ENCODE measurements at places on chromosomes 7 and 10.

DNA sequence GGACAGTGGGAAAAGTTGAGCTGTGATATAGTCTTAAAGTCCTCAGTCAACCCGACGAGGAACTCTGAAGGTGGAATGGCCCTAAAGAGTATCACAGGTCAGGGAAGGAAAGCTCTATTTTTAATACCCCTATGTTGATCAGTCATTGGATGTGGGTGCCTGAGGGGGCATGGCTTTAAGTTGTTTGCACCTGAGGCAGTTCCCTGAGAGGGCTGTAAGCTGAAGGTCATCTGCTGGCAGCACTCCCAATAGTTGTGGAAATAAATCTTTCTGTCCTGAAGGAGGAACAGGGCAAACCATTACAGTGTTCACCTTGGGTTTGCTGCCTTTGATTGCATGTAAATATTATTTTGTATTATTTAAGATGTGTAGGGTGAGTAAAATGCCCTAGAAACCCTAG is 17.8 kb upstream of the C1GALT1 start:
- DNase-seq: no peak

DNA sequence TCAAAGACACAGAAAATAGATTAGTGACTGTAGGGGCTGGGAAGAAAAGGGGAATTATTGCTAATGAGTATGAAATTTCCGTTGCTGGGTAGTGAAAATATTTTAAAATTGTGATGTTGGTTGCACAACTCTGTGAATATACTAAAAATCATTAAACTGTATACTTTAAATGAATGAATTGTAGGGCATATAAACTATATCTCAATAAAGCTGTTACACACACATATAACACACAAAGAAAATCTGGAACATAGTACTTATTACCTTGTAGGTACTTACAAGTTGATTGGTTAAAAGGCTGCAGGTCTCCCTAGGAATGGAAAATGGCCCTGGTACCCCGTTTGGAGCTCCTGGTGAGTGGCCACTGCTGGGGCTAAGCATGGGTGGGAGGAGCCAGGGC is 27.1 kb upstream of the VCL start:
- no peak for DNase-seq

DNA sequence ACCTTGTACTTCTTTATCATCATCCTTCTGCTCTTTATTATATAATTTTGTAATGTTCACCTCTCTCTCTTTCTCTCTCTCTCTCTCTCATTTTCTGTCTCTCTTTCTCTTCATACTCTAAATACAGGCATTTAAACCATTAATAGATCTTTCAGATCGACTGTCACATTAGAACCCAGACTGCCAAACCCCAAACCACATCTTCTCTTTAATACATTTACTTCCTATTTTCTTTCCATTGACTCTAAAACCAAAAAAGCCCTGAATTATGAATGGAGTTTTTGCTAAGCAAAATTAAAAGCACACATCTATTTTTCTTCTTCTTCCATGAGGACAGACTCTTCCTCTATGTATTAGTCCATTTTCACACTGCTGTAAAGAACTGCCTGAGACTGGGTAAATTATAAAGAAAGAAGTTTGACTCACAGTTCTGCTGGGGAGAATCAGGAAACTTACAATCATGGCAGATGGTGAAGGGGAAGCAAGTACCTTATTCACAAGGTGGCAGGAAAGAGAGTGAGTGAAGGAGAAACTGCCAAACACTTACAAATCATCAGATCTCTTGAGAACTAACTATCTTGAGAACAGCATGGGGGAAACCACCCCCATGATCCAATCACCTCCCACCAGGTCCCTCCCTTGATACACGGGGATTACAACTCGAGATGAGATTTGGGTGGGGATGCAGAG is 272.7 kb upstream of the MGMT start:
- DNase-seq: no peak

DNA sequence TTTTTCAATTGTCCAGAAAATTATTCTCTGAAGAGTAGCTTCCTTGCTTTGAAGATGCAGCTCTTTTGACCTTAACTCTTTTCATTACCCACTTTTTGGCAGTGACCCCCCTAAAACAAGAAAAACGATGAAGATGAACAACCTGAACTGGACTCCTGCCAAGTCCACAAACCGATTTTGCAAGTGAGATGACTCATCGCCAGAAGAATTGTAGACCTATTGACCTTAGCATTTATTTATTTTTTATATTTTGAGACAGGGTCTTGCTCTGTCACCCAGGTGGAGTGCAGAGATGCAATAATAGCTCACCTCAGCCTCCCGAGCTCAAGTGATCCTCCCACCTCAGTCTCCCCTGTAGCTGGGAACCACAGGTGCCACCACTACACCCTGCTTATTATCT is 859.2 kb downstream of the GATA3 start:
- DNase-seq: no peak

All from activated naive CD4-positive, alpha-beta T cell (primary cell).